Caco-2 (cell line): ENCODE measurements at places on chromosomes 13 and 19.
A peak's percentile ranks its signal among the peaks of the same experiment; 100 is the strongest.

GRCh38 chr13:27644302-27644701 is 22.6 kb downstream of the POLR1D start:
- no peak for DNase-seq

DNA sequence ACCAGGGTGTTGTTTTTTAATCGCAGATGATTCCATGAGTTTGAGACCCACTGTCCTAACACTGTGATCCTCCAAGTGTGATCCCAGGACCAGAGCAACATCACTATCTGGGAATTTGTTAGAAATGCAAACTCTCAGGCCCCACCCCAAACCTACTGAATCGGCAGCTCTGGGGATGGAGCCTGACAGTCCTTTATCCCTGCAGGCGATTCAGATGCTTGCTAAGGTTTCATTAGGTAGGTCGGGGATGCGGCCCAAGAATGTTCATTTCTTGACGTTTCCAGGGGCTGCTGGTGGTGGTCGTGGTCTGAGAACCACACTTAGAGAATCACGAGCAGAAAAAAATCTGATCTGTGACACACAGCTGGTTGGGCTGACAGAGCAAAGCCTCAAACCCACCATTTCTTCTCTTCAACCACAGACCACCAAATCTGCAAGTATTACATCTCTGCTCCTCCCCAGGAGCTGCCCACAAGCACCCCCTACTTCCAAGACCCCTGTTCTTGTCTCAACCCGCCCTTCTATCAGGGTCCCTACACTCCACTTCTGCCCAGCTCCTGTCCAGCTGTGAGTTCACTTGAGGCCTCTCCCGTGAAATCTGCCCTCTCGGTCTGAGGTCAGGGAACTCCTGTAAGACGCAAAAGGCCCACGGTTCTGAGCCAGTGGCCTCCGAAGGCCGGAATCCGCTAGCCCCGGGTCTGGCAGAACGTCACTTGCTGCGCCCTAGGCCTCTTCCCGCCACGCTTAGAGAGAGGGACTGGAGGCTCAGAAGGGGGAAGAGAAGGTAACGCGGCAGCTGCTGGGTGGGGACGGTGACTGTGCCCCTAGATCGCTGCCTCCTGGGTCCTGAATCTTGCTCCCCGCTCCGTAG is 1.1 kb upstream of the FARP1 start:
- no peak for DNase-seq

DNA sequence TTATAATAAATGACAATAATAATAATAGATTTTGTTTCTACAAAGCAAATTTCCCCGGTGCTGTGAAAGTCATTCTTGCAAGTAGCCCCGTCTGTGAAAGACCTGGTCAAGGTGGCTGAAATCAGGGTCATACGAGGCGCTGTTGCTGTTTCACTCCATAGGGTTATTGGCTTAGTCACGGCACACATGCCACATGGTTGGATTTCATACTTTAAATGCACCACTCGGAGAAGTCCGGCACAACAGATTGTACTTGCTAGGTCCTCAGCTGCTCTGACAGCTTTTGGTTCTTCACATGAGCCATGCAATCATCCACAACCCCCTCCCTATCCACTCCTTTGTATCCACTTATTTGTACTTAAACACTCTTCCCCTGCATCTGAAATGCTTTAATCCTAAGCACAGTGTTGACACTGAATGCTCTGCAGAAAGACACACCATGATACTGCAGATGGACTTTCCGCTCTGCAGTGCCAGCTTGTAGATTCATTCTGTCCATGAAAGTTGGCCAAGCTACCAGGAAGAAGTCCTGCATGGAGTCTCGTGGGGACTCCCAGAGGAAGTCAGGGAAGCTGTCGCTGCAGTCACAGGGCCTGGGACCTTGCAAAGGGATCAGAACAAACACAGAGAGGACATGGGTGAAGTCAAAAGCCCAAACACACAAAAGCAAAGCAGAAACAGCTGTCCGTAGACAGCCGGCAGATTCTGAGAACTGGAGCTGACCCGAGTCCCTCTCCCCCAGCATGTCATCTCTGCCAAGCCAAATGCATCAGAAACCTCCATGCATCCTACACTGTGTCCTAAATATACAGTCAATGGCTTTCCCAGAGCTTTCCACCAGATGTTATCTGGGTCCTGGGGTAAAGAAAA is 124.6 kb downstream of the COL4A2 start:
- no peak for DNase-seq

DNA sequence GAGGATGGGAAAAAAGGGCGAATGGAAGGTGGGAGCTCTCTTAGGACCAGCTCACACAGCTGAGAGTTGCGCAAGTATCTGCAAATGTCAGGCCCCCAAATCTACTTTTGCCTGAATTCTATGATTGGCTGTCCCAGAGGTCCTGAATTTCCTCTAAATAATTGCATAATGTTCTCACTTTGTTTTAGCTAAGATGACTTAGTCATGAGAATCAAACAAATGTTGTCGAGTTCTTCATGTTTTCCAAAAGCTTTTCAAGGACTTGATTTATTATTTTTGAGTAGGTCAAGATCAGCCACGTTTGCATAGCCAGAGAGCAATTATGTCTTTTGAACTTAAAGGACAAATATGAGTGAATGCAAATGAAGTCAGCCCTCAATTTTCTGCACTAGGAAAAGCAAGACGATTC is 246.6 kb upstream of the MAB21L1 start:
- no peak for DNase-seq

- DNase-seq: no peak
Observed at GRCh38 chr19:44658069-44658733, 13.1 kb upstream of the CEACAM19 start.

- no peak for DNase-seq
Observed at GRCh38 chr19:4454747-4455718, 2.6 kb downstream of the UBXN6 start.

GRCh38 chr13:48131533-48131932 is 36.6 kb upstream of the MED4 start:
- no peak for DNase-seq

DNA sequence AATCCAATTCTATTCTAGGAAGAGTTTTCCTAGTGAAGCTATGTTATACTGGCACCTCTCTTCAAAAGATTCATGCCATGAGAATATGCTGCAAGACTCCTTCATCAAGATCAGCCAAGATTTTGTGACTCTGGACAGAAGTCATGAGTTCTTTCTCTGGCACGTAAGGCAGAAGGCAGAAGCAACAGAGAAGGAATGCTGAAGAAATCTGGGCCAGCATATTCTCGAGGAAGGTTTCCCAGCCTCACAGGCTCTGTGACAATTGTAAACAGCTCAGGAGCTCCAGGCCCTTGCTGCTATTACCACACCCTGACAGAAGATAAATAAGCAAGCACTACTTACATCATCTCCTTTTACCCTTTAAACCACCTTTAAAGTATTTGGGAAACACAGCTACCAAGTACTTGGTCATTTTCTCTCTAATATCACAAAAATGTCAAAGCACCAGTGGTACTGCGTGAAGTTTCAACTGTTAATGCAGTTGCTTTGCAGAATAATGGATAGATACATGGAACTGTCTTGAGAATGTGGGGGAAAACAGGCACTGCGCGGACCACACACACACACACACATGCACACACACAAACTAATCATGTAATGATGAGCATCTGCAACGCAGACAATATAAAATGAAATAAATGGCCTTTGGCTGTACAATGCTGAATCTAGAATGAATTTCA is 55.4 kb downstream of the INTS6 start:
- peak; percentile 6 for DNase-seq

DNA sequence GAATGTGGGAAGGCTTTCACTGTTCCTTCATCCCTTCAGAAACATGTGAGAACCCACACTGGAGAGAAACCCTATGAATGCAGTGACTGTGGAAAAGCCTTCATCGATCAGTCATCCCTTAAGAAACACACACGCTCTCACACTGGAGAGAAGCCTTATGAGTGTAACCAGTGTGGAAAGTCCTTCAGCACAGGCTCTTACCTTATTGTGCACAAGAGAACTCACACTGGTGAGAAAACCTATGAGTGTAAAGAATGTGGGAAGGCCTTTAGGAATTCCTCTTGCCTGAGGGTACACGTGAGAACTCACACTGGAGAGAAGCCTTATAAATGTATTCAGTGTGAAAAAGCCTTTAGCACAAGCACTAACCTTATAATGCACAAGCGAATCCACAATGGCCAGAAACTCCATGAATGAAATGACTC is 18.6 kb downstream of the ZNF177 start:
- DNase-seq: no peak

DNA sequence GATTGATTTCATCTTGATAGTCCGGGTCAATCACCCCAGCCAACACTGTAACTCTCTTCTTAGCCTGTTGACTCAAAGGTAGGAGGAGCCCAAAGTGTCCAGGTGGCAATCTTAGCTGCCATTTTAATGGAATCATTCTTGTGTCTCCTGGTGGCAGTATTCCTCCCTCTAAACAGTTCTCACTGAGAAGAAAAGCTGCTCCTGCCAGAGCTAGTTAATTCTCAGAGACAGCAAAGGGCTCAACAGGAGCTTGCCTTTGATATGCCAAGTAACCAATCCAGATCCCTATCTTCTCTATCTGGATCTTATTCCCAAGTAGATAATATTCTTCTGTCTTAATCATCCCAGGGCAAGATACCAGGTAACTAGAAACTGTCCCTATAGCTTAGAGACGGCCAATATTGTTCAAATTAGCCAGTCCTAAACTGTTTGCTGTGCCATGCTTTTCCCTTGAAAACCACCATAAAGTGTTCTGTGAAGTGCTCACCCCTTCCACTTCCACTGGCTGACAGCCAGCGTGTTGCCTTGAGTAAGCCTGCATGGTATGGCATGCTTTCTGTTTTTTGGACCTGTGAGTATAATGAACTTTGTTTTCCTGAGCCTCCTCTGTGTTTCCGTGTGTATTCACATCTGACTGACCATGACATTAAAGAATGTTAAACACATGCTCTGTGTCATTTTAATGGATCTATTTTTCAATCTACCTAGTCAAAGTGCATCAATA is 463.7 kb upstream of the SLITRK5 start:
- DNase-seq: no peak

DNA sequence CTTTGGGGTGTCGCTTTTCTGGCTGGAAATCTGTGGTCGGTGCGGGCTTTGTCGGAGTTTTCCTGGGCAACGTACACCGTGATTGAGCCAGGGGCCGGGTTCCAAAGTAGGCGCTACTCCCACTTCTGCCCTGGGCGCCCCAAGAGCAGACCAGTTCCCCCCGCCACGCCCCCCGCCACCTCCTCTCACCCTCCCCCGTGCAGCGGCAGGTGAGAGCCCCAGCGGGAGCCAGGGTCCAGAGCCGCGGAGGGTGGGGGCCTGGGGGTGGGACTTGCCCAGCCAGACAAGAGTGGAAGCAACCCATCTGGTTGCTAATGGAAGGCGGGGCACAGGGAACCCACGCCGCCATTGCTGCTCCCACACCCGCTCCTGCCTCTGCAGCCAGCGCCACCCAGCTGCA is 2195.9 kb downstream of the PCDH9 start:
- no peak for DNase-seq

DNA sequence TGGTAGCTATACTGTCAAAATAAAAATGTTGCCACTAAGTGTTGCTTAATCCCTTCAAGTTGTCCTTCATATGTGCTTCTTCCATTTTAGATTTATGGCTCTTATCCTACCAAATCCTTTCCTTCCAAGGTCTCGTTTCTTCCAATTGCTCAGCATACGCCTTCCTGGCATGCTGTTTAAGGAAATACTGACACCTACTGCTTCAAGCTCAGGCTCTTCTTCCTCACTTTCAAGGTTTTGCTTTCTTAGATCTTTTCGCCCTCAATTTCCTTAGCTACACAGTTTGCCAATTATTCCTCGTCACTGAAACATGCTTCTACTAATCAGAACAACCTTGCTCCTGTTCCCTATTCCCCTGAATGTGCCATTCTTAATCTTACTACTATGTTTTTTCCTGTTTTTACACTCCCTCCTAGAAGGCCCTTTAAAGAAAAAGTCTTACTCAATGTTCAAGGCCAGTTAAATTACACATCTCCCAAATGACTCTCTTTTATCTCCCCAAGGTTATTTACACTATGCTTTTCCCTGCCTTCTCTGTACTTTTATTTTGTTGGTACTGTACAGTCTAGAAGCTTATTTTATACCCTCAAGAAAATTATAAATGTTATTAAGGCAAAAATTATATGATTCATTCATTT is 343.1 kb downstream of the MZT1 start:
- no peak for DNase-seq

- no peak for DNase-seq
Observed at GRCh38 chr13:102907886-102908515, 62.2 kb downstream of the ERCC5 start.

- DNase-seq: no peak
Observed at GRCh38 chr19:23983406-23983805, 68.7 kb downstream of the ZNF726 start.

- no peak for DNase-seq
Observed at GRCh38 chr13:49749848-49750247, 42.6 kb downstream of the KPNA3 start.

DNA sequence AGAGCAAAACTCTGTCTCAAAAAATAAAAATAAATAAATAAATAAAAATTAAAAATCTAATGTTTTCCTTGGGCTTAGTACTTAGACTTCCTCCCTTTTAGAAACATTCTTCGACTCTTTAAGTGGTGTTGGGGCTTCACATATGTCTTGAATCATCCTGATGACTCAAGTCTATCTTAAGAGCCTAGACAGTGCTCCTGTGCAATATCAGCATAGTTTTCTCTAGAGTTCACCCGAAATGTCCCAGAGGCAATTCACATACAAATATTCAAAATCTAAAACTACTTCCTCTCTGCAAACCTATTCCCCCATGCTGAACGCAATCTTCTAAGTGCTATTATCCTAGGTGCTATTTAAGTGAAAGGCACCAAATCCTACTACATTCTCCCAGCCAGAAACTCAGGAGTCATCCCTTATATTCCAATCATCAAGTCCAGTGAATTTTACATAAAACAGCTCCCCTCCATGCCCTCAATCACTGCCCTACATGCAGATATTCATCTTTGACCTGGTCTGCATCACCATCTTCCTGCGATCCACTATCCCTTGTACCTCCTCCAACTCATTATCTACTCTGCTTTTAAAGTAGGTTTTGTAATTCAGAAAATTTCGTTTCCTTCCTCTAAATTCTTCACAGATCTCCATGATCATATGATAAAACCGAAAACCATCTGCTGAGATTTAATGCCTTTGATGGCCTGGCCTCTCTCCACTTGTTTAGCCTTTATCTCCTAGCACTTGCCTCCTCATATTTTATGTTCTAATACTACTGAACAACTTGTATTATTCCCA is 102.7 kb downstream of the ELF1 start:
- DNase-seq: no peak

- DNase-seq: no peak
Observed at GRCh38 chr19:29421196-29421545, 104.6 kb upstream of the VSTM2B start.

DNA sequence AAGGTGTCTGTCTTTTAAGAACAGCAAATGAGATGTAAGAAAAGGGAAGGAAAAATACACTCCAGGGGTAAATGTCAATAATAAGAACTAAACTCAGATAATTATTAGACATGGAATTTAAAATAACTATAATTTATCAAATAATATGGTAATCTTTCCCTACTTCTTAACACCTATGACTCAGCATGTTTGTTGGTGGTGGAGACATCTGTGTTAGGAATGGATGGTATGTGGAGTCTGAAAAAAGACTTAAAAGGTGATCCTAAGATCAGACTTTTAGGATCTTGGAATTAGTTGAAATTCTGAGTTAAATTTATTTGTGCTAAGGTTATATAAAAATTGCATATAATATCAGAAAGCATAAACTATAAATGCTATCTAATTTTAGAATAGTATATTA is 915.1 kb downstream of the SLITRK5 start:
- DNase-seq: no peak

- no peak for DNase-seq
Observed at GRCh38 chr19:17519967-17520366, 8.5 kb downstream of the PGLS start.

- no peak for DNase-seq
Observed at GRCh38 chr19:13101590-13102415, 855 bp downstream of the LYL1 start.

- DNase-seq: peak; percentile 82
Observed at GRCh38 chr13:24220086-24220703, 59.7 kb downstream of the SPATA13 start.
